ENCODE measurements at places on chromosomes 13 and 19.

DNA sequence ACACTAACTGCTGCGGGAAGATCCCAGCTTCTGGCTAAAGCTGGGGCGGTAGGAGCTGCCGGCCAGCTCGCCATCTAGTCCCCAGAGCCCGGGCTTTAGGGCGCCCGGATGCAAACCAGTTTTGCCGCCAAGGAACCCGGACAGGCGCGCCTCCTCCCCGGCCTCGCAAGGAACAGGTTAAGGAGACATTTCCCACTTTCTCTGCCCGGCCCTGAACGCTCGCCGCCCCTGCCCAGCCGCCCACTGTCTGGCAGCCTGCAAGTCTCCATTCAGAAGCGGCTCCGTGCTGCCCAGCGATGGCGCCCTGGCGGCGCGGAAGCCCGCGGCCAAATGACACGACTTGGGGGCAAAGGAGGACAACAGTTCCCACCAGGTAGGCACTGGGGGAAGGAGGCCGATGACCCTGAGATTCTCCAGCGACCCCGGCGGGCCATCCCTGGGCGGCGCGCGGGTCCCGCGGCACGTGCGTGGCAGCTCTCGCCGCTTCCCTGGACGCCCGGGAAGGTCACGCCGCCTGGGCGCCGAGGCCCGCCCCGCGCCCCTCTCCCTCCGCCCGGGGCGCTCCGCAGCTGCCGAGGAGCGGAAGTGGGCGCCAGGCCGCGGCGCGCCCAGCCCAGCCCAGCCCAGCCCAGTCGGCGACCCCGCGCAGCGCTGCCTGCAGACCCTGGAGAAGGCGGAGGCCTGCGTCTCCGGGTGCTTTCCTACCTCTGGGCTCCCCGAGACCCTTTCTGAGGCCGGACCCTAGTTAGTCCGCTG, 42.2 kb upstream of the HNRNPA1L2 start:
- DNase-seq: peak; percentile 44

DNA sequence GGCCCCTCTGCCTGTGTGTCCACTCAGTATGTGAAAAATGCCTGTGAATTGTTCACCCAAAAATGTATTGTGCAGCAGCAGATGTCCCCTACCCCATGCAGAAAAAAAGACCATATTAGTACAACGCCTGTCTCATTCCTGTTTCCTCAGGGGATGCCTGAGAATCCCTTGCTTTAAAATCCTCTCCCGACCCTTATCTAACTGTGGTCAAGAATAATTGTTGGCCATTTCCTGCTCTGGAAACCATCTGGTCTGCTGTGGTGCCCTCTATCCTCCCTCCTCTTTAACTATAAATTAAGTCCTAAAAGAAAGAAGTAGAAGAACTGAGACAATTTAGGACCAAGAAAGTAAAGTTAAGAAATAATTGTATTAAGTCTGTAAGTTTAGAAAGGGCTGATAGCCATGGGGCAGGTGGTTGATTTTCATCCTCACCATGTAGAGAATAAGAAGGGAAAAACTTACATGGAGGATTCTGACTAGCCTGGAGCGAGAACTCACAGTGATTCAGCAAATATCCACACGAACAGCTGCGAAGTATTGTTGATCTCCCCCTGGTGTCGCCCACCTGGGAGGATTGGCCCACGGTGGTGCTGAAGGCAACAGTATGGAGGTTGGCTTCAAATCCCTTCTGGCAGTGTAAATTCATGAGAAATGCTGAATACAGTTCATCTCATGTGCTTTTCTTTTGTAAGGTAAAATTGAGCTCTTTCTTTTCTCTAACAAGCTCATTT, 85.6 kb downstream of the COL4A2 start:
- no peak for DNase-seq

- no peak for DNase-seq
Observed at GRCh38 chr13:85685436-85685835, 113.8 kb downstream of the SLITRK6 start.

DNA sequence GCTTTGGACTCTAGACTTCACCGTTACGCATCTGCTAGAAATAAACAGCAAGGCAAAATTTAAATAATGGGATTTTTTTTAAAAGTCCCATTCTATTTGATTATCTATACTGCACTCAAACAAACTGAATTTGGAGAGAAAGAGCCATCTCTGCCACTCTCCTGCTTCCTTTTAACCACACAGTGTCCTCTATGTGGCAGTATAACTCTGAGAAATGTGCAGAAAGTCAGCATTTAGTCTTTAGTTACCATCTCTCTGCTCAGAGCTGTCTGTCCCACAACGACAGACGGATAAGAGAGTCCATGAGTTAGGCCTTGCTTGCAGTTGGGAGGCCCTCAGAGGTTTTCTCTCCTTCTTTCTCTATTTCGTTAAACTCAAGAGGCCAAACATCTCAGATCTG, 21.2 kb downstream of the CCNA1 start:
- DNase-seq: no peak
